ENCODE measurements at places on chromosomes 4 and X.

DNA sequence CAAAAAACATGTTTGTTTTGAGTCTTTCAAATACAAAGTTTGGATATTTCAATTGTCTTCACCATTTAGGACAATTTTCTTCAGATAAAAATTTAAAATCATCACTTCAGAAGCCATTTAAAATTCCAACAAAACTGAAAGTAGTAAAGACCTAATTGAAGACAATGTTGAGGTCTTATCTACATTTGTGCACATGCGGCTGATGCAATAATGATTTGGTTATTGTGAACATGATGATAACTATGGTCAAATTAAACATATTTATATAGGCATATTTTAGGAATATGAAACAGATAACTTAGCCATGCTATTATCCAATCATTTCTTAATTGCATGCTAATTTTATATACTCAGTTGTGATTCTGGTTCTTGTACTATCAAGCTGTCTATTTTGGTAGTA lies 407.5 kb downstream of the GALNTL6 start:
- DNase-seq, result no peak

GRCh38 chrX:101416691-101417090 lies 8.7 kb downstream of the HNRNPH2 start:
- no peak for DNase-seq

- DNase-seq, result no peak
Measured at GRCh38 chr4:138178566-138178965, 63.6 kb downstream of the SLC7A11 start.

DNA sequence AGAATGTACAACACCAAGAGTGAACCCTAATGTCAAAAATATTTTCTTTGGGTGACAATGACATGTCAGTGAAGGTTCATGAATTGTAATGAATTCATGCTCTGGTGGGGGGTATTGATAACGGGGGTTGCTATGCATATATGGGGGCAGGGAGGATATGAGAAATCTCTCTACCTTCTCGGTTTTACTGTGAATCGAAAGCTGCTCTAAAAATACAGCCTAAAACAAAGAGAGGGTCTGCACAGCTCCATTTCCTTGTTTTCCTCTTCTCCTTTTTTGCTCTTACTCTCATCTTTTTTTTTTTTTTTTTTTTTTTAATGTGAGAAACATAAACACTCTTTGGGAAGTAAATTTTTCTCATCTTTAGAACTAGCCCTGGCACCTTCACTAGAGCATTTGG lies 85.8 kb downstream of the DCTD start:
- DNase-seq, result no peak

GRCh38 chr4:124118061-124118460 lies 594.5 kb downstream of the ANKRD50 start:
- DNase-seq, result no peak
